ENCODE measurements at places on chromosomes 12 and 14.

GRCh38 chr12:67818459-67818903, 169.9 kb downstream of the DYRK2 start:
- no peak for DNase-seq

- DNase-seq, result no peak
Measured at GRCh38 chr12:14825256-14825655, 11.3 kb upstream of the SMCO3 start.

- DNase-seq, result peak; percentile 96
Measured at GRCh38 chr14:100076133-100076532, 10.9 kb downstream of the EVL start.

- DNase-seq, result no peak
Measured at GRCh38 chr14:50357124-50357523, 39.6 kb downstream of the CDKL1 start.

GRCh38 chr14:68733086-68733914, 59.6 kb downstream of the ZFP36L1 start:
- DNase-seq, result peak; percentile 94

DNA sequence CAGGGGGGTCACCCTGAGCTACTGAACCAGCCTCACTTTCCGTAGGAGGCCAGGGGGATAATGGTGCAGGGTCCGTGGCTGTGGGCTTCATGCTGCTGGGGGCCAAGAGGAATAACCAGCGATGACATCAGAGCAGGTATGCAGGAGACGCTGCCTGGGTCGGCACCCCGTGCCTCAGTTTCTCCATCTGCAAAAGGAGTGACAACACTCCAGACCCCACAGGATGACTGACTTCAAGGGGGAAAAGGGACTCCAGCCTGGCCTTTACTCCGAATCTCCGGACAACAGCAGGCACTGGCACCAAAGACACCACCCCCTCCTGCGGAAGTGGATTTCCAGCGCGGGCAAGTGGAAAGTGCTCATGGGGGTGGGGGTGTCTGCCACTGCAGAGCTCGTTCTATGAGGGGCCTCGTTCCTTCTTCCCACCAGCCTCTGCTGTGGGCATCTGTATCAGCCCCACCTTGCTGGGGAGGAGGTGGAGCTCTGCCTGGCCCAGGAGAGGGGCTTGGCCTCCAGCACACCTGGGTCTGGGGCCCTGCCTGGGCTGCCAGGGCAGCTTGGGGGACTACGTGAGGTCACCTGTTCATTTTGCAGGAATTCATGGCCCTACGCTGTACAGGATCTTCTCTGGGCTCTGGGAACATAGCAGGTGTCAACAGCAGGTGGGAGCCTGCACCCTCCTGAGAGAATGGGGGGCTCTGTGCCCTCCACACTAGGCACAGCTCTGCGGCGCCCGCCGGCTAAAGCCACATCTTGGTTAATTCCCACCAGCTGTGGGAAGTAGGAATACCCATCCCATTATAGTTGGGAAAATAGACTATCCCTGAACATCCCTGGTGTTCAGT, 216.6 kb upstream of the C14orf180 start:
- no peak for DNase-seq

GRCh38 chr12:75699251-75699650, 187.8 kb upstream of the KRR1 start:
- no peak for DNase-seq

DNA sequence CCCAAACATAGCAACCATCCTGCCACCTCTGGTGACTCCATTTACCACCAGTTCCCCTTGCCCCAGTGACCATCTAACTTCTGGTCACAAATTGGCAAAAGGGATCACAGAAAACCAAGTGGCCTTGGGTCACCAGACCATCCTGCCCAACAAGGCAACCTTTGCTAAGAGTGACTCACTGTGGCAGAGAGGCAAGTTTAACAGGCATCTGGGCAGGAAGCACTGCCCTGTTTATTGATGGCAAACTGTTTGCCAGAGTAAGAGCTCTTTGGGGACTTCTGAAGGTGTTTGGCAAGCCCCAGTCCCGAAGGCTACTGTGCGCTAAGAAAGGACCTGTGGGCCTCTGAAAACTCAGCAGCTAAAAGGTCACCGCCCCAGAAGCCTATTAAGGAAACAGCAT, 28.2 kb upstream of the TMEM233 start:
- no peak for DNase-seq

- no peak for DNase-seq
Measured at GRCh38 chr14:69814397-69814796, 17.4 kb upstream of the SLC10A1 start.

DNA sequence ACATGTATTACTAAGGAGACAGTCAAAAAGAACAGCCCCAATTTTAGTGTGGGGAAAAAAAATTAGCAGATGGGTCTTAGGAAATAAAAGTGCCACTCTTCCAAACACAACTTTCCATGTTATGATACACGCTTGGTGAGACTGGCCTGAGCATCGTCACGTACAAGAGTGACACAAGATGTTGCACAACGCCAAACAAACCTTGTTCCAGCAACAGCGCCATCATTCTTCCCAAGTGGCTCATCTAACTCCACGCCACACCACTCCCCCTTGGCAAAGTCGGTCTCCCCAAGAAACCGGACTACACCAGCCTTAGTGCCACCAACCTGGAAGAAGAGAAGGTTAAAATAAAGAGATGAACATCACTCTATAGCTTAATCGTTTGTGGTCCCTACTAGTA, 58.7 kb downstream of the CLIP1 start:
- no peak for DNase-seq

DNA sequence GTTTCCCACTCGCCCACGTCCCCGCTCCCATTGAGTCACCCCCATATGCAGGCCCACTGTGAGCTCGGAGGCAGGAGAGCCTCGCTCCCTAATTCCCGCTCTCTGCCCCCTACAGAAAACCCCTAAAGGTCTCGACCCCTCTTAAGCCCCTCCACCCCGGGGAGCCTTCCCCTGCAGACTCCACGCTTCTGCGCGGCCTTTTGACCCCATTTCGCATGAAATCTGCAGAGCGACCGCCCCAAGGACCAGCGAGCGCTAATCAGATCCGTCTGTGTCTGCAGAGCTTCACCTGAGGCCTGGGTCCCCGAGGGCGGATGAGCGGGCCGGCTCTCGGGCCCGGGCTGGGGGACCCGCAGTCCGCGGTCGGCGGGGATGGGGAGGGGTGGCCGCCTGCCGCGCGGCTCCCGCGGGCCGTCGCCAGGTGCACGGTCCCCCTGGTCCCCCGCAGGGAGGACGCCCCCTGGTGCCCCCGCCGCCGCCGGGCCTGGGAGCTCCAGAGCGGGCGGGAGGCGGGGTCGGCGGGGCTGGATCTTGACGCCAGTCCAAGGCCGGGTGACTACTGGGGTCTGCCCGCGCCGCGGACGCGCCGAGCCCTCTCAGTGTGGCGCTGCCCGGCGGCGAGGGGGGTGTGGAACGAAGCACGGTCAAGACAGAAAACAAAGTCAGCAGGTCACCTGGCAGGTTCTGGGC, 10.1 kb downstream of the BMP4 start:
- no peak for DNase-seq

DNA sequence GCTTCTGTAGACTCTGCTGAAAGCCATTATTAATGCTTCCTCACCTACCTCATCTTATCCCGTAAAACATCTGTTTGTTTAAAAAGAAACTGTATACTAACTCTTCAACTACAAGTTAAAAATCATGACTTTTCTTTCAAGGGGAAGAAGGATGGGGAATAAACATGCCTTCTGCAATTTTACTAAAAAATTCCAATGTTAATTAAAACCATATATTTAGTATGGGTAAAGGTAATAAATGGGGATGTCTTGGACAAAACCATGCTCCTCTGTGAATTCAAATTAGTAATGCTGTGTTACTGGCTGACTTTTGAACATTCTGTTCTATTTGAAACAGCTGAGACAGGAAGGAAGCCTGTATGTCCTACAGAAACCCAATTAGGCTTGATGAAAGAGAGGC, 311.1 kb upstream of the DIO2 start:
- no peak for DNase-seq

Measured in NB4 (cell line).